Smooth muscle cell of bladder (primary cell): ENCODE measurements at places on chromosomes 6 and 20. TPM values are rescaled to one million over a fixed set of nuclear protein-coding genes. Genes with fewer than 3 reads are reported as not detected.

Gene GPLD1
- 0.14 and 0.28 TPM in 2 replicates for total RNA-seq

Gene ZBTB46
- total RNA-seq = 4.6 and 9.7 TPM in 2 replicates

Gene ZC2HC1B
- total RNA-seq = not detected in 2 replicates

Gene CCN5
- 1.1 and 5.0 TPM in 2 replicates for total RNA-seq

Gene HEY2
- total RNA-seq = not detected in 2 replicates

Gene DLK2
- 0.28 and 0.37 TPM in 2 replicates for total RNA-seq

Gene NFYA
- total RNA-seq = 10.4 and 11.4 TPM in 2 replicates

Gene GPSM3
- 0.74 and 0.85 TPM in 2 replicates for total RNA-seq

Gene CTSA
- 71.4 and 108 TPM in 2 replicates for total RNA-seq

Gene SAMD10
- 0.28 and 0.43 TPM in 2 replicates for total RNA-seq

Gene CTAGE9
- not detected in 2 replicates for total RNA-seq

Gene UBR2
- total RNA-seq = 27.4 and 29.2 TPM in 2 replicates

Gene SH3BGRL2
- total RNA-seq = 2.0 and 2.2 TPM in 2 replicates

Gene SLC4A11
- total RNA-seq = 1.0 and 1.1 TPM in 2 replicates

Gene BCAS1
- under 0.01 and 0.09 TPM in 2 replicates for total RNA-seq

Gene C6orf141
- 2.6 and 3.0 TPM in 2 replicates for total RNA-seq

Gene TREM1
- 2.7 and 3.4 TPM in 2 replicates for total RNA-seq

Gene RFX6
- not detected in 2 replicates for total RNA-seq

Gene LY86
- total RNA-seq = not detected in 2 replicates

Gene SLC16A10
- total RNA-seq = not detected in 2 replicates

Gene HSPA1A
- 63.6 and 87.8 TPM in 2 replicates for total RNA-seq
